ENCODE measurements at places on chromosomes 13 and 19.

GRCh38 chr19:8438236-8438635, 6.5 kb upstream of the HNRNPM start:
- DNase-seq, result no peak

DNA sequence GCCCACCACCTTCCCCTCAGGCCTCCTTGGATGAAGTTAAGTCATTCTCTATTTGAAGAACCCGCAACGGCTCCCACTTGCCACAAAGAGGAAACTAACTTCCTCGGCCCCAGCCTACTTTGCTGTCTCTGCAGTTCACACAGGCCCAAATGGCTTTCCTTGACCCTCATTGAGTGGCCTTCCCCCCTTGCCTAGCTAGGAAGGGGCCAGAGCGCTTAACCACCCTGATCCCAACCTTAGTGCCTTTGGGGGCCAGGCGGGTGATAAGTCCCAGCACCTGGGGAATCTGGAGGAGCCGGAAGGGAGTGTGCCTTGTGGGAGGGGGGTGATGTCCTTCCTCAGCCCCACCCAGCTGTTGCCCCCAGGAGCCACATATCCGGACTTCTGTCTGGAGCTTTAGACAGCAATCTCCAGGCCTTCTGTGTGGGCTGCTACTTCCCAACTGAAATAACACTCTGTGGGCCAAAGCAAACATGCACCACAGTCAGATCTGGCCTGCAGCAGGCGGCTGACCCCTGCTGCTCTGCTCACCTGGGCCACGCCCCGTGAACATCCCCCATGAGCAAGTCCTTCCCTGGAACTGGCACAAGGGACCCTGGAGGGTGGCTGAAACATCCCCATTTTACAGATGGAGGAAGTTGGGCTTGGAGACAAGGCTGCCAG, 10.5 kb downstream of the NECTIN2 start:
- DNase-seq, result no peak

- DNase-seq, result no peak
Observed at GRCh38 chr19:10096615-10096963, 5.9 kb downstream of the ANGPTL6 start.

- DNase-seq, result no peak
Observed at GRCh38 chr19:3028305-3029064, 595 bp downstream of the TLE2 start.

- DNase-seq, result no peak
Observed at GRCh38 chr13:109100705-109101304, 471.4 kb downstream of the MYO16 start.

GRCh38 chr13:113008851-113009250, 39.8 kb downstream of the MCF2L start:
- no peak for DNase-seq

- DNase-seq, result no peak
Observed at GRCh38 chr13:28349907-28350654, 144.8 kb downstream of the FLT1 start.

- no peak for DNase-seq
Observed at GRCh38 chr19:56840451-56841192, at the start of the genes PEG3 and ZIM2. Gene PEG3 (minus strand): TSS chr19:56840726. CDS start chr19:56824655, 16,071 bp downstream. Gene ZIM2 (minus strand): TSS chr19:56840726. CDS start chr19:56824277, 16,449 bp downstream.

GRCh38 chr13:60226507-60226906, 62.8 kb upstream of the DIAPH3 start:
- no peak for DNase-seq

DNA sequence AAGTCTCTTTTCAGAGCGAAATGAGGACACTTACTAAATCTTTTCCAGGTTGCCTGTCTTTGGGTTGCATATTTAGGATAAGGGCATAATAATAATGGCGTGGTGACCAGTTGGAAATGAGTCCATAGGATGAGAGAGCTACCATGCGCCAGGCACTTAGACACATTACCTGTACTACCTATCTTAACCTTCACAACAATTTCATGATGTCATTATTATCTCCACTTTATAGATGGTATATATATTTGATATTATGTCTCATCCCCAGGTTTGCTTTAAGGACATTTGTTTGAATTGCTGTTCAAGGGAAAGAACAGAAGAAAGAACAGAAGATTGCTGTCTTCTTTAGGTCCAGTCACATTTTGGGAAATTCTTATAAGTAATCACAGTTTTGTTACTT, 182.0 kb upstream of the STARD13 start:
- no peak for DNase-seq

DNA sequence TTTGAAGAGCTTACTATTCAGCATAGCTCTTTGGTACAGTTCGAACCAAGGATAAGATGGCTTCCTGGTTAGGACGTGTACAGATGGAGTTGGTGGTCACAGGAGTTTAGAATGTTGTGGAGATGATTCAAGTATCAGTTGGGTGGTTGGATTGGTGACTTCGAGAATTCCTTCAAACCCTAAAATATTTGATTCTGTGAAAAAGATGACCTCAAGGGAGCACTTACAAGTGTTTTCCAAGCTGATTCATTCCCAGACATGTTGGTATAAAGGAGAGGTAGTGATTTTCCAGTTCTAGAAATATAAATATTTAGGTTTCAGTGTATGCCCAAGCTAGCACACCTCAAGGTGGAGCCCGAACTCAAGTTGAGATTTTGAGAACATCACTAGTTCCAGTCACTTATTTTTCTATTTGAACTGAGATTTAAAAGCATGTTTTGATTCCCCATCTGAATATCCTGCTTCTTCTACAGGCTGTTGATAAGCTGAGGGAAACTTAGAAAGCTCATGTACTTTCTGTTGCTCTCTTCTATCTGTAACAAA, 306.1 kb downstream of the DCT start:
- DNase-seq, result no peak

DNA sequence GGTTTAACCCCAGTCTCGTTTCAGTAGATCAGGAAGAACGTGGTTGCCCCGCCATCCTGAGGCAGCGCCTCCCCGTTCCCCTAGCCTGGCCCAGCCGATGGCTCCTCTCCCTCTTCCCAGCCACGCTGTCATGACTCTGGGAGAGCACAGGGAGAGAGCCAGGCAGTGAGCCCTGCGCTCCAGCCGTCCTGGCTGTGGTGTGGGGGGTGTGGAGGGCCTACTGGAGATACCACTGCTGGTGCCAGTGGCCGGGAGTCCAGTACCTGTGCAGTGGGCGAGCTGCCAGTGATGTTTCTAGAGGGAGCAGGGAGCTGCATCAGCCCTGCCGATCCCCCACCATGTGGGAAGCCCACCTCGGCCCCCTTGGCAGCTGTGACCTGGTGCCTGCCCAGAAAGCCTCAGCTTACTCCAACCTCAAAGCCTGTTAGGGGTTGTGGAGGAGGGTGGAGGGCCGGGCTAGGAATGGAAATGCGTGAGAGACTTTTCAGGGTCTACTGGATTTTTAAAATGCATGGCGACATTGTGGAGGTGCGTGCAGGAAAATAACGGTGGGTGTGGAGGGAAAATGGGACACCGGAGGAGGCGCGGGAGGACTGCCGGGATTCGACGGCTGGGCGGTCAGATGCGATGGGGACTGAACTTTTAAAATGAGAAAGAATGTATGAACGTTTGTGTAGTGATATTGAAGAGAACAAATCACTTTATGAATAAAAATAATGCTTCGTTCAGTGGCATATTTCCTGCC, 4.9 kb downstream of the TEX29 start:
- DNase-seq, result no peak

GRCh38 chr19:16587833-16588823, 15.9 kb upstream of the SLC35E1 start:
- DNase-seq, result peak; percentile 46

- DNase-seq, result no peak
Observed at GRCh38 chr19:47012617-47013016, 7.0 kb upstream of the NPAS1 start.

- no peak for DNase-seq
Observed at GRCh38 chr13:110575322-110576069, 14.0 kb upstream of the RAB20 start.

- no peak for DNase-seq
Observed at GRCh38 chr13:60143775-60144174, 20.0 kb downstream of the DIAPH3 start.
